AG08396 (cell line): ENCODE measurements at places on chromosomes 1 and 21.

DNA sequence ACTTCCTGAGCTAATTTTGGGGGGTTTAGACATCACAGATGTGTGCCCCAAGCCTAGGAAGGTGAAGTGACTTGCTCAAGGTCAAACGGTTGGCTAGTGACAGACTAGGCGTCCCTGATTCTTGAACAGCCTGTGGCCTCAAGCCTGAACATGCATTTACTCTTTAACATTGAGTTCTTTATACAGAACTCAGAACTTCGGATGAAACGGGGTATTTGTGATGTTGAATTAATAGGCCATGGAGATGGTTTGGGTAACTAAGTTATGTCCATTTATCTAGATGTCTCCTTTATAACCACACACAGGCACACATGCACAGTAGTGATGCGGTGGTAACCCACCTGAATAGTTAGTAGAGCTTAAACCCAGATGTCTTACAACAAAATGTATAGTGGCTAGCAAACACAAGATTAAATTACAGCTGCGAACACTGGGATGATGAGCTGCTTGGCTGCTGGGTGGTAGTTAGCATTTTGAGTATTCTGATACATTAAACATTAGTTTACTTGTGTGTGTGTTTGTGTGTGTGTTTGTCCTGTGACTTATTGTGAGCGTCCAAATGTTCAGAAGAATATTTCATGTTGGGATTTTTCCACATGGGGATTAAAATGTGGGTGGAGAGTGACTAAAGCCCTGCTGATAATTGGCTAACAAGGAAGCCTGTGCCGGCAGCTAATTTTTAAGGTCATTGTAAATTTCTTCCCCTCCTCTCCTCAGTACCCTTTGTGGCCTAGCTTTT is 2.3 kb downstream of the ATP1A1 start:
- no peak for DNase-seq

DNA sequence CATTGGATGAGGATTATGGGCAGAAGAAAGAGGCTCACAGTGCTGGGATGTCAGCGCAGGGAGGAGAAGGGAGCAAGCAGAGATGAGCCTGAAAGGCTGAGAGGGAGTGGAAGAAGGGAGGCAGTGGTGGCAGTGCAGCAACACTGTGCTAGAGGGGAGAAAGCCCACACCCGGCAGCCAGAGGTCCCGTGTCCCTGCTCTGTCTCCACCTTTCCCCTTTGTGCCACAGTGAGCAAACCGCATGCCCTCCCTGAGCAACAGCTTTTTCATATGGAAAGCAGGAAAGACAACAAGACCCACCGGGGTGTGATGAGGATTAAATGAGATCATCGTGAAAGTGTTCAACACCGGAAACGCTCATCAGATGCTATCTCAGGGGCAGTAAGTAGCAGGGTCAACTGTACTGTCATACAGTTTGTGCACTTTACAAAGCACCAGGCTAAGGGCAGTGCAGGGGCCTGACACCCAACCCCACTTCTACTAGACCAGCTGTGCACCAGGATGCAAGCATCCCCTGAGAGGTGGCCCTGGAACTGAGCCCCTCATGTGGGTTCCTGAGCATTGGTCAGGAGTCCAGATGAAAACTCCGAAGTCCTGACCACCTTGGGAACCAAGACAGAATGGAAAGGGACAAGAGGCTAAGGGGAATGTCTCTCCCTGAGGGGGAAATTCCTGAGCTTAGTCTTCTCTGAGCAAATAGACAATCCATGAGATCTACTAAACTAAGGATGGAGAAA is 9.1 kb downstream of the NHLH1 start:
- DNase-seq, result no peak

- no peak for DNase-seq
Observed at GRCh38 chr1:243246916-243247315, 8.2 kb downstream of the CEP170 start.

- no peak for DNase-seq
Observed at GRCh38 chr1:165342587-165342986, 13.9 kb downstream of the LMX1A start.

DNA sequence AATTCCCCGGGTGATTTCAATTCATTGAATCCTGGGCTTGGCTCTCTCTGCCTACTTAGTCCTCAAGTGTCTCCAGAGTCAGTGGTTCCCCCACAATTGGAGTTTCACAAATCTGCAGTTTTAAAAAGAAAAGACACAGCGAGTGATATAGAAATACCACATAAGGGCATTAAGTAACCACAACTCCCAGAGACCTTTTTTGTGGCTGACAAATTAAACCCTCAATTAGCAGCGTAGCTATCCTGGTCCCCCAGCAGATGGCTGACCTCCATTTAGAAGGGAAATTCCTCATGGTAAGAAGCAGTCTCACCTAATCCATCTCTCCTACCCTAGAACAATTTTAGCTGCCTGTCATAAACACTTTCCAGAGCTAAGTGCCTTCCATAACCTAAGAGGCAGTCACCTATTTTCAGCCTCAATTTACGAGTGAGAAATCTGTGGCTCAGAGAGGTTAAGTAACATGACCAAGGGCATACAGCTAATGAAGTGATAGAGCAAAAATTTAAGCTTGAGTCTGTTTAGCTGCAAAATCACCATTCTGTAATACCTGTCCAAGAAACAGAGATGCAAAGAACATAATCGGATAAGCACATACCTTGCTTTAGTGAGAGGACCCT is 56.0 kb upstream of the NBPF3 start:
- DNase-seq, result no peak
